Activated CD4-positive, alpha-beta T cell treated with anti-CD3 and anti-CD28 coated beads for 4 hours (primary cell): ENCODE measurements at places on chromosomes 1 and 21.

- DNase-seq, result no peak
These were observed 254.3 kb upstream of the DAB1 start for GRCh38 chr1:57678138-57678537.

- no peak for DNase-seq
These were observed 12.5 kb downstream of the GPX7 start for GRCh38 chr1:52614671-52615070.

DNA sequence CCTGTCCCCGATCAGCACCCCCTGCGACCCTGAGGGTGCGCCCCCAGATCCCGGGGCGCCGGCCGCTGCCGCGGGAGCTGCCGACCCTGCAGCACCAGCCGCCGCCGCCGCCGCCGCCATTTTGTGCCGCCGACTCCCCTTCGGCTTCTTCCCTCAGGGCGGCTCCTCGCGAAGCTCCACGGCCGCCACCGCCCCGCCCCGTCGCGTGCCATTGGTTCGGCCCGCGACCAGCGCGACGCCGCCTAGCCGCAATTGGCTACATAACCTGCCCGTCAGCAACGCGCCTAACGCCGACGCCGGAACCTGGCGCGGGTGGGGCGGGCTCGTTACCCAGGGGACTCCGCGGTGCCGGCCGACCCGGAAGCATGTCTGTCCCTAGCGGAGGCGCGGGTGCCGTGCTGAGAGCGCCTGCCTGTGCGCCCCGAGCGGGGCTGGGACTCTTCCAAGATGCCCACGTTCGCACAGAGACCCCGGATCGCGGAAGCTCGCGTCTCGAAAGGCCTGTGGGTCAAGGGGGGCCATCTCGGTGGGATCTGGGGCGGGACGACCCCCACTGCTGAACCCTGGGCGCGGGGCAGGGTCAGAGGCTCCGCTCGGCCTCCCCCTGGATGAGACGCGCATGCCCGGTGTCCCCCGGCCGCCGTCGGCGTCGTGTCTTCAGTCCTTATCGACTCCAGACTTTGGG is at the start of gene CCNL2:
TSS of gene CCNL2 (minus strand) at position 149 of the 685 bp plus-strand sequence. CDS start at position 120, 29 bp downstream.
- DNase-seq, result peak; percentile 99

DNA sequence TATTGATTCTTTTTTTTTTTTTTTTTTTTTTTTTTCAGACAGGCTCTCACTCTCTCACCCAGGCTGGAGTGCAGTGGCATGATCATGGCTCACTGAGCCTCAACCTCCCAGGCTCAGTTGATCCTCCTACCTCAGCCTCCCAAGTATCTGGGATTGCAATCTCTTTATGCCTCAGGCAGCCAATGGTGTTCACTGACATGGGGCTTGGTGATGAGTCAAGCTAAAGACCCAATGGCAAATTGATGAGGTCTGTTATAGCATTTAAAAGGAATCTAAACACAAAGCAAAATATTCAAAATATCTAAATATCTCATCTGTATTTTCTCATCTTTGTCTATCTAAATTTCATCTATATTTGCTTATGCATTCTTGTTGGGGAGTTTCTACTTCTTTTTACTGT is 30.5 kb upstream of the CAMSAP2 start:
- no peak for DNase-seq

GRCh38 chr1:22503721-22504410 is 52.2 kb downstream of the ZBTB40 start:
- DNase-seq, result no peak

- DNase-seq, result no peak
These were observed 130.4 kb upstream of the ETS2 start for GRCh38 chr21:38675182-38675824.

- no peak for DNase-seq
These were observed 82.5 kb upstream of the ZNF648 start for GRCh38 chr1:182143825-182144645.

DNA sequence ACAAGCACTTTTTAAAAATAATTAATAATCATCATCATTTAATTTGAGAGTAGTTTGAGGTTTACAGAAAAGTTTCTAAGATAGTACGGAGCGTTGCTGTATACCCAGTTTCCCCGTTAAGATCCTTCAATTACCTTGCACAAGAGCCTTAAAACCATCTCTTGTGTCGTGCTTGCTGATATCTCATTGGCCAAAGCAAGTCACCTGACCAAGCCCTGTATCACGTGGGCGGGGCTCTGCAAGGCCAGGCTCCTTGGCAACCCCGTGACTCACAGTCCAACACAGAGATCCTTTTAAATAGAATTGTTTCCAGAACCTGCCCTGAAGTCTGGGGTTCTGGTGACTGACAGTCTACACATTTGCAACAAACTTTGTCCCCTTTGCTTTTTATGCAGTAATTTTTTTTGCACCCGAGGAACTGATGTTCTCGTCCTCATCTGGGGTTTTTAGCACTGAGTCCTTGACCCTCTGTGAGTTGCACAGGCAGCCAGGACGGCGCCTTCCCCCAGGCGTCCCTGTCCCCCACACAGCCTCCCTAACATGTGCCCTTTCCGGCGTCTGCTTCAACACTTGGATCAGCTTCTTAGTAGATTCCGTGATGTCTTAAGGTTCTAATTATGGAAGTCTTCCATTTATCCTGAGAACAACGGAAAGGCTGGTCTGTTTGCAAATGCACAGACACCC is 183.3 kb upstream of the TMEM51 start:
- DNase-seq, result no peak

DNA sequence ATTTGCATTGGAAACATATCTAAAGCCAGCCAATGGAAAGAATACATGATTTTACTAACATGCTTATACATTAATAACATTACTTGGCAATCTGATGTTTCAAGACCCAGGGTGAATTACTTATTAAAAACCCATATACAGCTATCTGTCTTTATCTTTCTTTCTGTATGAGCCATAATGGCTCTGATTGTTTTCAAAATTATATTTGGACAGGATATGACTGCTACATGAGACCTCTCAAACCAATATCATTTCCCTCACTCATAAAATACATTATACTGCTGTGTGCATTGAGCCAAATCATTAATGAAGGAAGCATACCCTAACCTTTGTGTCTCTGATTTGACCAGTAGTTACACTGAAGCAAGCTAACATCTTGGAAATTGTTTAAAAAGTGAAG is 205.9 kb upstream of the DPYD start:
- no peak for DNase-seq

GRCh38 chr1:221575605-221576004 is 166.3 kb downstream of the DUSP10 start:
- no peak for DNase-seq

GRCh38 chr21:38355992-38356781 is 99.4 kb downstream of the KCNJ15 start:
- DNase-seq, result peak; percentile 73

DNA sequence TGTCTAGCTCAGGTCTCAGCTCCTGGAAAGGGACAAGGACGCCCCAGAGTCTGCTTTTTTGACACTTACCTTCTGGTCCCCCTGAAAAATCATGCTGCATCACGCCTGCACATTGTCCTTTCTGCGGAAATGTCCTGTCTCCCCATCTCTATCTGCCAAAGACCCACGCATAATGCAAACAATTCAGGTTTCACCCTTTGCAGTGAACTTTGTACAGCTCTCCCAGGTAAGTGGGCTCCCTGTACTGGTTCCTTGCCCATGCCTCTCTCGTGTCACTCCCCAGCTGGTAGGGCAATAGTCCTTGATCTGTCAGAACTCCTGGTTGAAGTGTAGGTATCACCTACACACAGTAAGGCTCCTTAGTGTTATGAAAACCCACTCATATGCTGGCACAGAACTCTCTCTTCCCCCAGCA is 102.9 kb upstream of the IRF2BP2 start:
- DNase-seq, result no peak

DNA sequence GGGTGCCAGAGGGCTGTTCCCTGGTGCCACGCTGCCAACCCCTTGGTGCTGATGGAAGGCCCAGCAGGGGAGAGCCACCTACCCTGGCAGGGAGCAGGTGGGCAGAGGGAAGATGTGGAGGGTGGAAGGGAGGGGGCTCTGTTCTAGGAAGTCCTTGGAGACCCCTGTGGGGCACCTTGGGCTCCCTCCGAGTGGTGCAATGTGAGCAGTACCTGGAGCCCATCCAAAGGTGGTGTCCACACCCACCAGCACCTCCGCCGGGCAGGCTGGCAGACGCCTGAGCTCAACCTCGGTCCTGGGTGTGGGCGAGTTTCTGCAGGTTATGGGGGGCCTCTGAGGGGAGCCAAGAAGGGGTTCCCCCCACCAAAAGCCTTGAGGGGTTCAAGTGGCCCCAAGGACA is 11.3 kb upstream of the DNMT3L start:
- DNase-seq, result no peak

DNA sequence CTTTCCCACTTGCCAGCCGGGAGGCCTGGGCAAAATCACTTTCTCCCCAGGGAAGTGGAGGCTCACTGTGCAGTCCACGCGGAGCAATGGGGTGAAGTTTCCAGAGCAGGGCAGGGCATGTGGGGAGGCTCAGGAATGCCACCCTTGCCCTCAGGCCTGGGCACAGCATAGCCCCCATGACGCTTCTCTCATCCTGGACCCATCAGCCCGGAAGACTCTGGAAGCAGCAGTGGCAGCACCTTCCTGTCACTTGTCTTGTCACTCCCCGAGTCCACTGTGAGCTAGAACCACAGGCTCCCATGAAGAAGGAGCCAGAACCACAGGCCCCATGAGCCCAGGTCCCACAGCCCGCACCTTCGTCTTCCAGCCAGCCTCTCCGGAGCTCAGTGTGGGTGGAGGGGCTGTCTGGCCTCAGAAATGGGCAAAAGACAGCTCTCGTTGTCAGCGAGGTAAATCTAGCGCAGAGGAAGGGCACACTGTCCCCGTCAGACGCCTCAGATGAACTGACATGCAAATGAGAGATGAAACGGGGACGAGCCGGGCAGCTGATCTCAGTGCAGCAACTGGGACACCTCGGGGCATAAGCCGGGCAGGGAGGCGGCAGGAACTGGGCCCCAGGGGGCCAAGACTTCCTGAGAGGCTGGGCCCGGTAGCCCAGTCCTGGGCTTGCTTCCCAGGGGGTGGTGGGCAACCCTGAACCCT is 6.1 kb downstream of the PDE9A start:
- DNase-seq, result no peak

DNA sequence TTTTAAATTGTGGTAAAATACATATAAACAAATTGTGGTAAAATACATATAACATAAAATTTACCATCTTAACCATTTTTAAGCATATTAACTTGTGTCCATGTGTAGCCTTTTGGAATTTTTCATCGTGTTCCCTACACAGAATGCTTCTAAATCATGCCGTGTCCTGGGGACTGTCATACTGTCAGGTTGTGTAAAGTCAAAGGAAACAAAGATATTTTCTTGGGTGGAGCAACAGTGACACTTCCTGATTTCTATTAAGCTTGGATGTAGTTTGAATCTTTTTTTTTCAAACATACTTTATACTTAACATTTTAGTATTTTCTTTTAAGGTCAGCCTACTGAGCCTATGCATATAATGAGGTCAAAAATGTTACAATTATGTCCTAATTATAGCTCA is 32.3 kb downstream of the DOP1B start:
- no peak for DNase-seq

GRCh38 chr21:35179990-35180540 is 131.0 kb upstream of the RUNX1 start:
- DNase-seq, result no peak

- no peak for DNase-seq
These were observed 17.8 kb downstream of the COPA start for GRCh38 chr1:160325252-160325651.

- no peak for DNase-seq
These were observed 9.7 kb downstream of the ADARB1 start for GRCh38 chr21:45084121-45084520.

DNA sequence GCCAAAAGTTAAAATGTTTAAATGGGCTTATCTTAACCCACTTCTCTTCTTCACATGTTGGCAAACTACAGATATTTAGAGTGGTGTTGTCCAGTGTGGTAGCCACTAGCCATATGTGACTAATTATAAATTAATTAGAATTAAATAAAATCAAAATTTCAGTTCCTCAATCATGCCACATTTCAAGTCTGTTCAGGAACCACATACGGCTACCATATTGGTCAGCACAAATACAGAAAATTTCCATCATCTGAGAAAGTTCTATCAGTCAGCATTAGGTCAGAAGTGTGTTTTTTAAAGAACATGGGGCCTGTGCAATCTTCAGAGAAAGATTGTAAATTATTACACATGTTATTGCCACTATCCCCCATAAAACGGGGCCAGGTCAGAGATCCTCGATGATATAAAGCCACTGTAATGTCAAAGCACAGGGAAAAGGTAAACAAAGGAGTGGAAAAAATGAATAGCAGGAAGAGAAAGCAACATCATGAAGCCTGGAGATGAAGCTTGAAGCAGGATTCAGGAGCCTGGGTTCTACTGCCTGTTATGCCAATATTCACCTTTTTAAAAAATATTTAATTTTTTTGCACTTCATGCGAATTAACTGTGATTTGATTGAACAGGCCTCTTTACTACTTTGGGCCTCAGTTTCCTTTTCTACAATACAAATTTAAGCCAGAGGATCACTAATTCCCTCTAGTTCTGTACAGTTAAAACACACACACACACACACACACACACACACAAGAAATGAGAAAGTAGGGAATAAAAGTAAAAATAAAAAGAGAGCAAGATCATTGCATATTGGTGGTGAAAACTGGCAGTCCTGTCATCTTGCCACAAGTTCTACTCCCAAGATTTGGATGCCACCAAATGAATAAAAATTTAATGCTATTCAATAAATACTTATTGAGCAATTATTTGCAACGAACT is 2.3 kb downstream of the RSBN1 start:
- no peak for DNase-seq

- DNase-seq, result no peak
These were observed 34.8 kb upstream of the TTC22 start for GRCh38 chr1:54835970-54836369.

DNA sequence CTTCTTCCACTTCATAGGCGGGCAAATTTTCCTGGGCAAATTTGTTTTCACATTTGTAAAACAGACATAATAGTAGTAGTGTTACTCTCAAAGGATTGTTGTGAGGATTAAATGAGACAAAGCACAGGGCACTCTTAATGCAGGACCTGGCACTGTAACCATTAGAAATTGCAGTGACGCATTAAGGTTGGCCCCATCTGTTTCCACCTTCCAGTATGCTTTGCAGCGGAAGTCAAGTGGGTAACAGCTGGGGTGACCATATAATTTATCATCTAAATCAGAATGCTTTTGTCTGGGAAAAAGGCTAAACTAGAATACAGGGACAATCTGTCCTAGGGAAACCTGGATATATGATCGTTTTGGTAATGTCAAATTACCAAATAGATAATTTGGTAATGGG is 132.5 kb upstream of the CACHD1 start:
- no peak for DNase-seq

GRCh38 chr1:87196110-87196827 is 132.4 kb upstream of the LMO4 start:
- no peak for DNase-seq

DNA sequence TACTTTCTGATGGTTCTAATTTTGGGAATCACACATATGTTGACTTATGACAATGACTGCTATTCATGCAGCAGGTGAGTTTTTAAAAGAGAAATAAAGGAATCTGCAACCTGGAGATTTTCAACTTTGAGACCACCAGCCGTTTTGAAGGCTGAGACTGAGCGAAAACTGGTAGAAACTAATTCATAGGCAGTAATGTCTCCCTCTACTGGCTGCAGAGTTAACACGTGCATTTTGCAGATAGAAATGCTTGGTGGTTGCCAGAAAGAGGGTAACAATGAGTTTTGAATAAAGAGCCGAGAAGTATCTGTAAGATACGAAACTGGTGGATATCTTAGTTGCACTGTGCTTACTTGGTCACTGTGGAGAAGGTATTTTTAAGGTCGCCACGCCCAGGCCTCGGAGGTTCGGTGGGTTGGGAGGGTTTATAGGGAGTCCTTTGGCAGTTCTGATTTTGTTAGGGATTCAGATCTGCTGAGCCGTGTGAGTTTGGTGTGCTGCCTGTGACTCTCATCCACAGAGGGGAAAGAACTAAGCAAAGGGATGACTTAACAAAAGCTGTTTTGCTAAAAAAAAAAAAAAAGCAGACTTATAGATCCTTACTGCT is 83.0 kb downstream of the RYR2 start:
- DNase-seq, result no peak
